ENCODE measurements at places on chromosomes 2 and 18.

DNA sequence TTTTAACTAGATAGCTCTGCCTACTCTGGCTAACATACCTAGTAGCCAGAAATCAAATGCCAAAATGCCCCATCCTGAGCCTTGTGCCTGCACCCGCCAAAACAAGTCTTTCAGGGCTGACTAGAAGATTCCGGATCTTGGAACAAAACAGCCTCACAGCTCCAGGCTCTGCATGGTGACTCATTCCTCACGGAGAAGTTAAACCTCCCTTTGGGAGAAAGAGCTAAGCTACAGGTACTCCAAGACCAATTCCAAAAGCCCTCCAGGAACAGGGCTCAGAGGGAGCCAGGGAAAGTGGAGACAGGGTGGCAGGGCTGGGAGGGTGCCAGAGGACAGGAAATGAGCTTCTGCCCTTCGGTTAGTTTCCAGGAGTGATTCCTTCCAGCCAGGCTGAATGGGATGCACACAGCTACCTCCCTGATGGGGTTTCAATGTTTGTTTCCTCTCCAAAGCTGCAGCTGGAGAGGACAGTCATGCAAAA lies 295.6 kb downstream of the TNS1 start:
- DNase-seq = no peak

- no peak for DNase-seq
Measured at GRCh38 chr2:218983934-218984238, 1.1 kb downstream of the FEV start.

DNA sequence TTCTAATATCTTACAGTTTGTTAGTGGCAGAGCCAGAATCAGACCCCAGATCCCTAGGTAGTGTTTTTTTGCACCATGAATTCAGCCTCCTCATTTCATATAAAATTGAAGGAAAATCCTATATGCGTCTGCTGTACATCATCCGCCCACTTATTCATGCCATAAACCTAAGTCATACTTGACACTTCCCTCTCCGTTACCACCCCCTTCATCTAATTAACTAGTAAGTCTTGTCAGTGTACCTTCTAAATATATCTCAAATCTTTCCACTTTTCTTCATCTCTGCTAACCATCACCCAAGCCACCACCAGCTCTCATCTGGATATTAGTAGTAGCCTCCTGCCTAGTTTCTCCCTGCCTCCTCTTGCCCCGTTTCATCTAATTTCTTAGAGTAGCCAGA lies 248.7 kb upstream of the SIX3 start:
- no peak for DNase-seq

- DNase-seq = no peak
Measured at GRCh38 chr2:127043367-127044164, 63.4 kb downstream of the BIN1 start.

DNA sequence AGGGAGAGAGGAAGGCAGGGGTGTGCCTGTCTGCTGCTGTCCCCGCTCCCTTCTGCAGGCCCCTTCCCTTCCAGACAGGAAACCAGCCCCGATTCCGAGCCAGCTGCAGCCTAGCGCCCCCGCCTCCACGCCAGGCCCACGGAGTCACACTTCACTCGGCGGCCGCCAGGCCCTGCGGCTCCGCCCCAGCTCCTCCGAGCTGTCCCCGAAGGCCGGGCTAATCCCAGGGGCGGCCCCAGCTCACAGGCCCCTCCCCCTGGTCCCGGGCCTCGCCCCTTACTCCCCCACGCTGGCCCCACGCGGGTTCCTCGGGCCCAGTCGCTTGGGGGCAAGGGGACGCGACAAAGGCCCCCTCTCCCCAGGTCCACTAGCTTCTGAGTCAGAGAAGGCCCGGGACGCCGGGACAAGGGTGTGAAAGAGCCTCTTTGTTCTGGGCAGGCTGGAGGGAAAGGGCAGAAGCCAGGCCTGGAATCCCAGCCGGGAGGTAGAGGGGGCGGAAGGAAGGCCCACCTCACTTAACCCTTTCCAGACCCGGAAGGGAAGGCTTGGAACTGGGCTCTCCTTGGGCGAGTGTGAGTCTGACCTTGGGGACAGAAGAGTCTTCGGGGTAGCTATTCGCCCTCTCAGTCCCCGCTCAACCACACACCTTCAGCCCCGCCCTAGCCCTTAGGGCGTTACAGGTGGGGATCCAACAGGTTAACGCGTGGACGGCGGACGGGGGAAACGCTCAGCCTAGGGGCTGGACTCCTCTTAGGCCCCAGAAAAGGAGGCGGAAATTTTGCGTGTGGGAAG lies 1.2 kb downstream of the RTKN start:
- DNase-seq = no peak

DNA sequence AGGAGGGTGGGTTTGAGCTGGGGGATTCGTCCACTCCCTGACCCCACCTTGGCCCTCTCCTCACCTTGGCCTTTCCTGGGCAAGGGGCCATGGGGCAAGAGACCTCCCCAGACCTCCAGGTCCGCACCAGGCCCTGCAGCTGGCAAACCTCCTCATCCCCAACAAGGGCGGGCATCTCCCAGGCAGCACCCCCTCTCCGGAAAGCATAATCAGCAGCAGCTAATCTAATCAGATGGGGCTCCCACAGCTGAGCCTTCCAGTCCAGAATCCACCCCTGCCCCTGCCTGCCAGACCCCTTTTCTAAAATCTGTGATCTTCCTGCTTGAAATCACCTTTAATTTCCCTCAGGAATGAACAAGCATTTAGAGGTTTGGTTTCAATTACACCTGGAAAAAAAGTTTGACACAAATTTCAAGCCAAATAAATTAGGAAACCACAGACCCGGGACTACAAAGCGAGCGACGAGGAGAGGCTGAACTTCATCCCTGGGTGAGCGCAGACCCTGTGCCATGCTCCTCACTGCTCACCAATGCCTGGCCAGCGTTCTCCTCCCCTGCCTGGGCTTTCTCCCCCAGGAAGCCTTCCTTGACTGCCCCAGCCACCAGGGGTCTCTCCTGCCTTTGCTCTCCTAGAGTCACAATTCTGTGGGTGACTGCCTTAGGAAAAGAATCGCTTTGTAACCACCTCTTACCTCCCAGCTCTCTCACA lies 143.0 kb upstream of the MYCN start:
- DNase-seq = no peak

DNA sequence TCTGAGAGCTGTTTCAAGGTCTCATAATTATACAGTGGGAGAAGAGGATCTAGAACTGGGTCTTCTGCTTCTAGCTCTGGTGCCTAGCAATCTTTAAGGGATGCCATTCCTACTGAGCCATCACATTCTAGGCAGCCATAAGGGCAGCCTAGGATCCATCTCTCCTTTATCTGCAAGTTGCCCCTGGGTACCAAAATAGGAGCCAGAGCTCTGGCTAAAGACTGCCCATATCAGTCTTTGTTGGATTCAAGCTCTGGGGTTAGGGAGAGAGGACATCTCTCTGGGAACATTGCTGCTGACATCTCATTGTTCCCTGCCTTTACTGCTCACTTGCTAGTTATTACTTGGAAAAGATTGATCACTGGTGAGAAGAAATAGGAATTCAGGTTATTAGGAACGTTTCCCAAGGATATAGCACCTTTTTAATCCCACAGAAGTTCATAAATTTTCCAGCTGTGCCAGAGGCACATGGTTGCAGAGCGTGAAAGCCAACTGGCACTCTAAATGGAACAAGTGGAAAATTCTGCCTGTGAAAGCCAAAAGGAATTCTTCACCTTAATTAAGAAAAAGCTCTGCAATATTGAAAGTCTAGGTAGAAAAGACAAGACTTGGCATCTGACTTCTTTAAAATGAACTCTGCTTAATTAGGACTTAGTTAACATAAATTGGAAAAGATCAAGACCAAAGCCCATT lies 102.2 kb downstream of the CDC42EP3 start:
- no peak for DNase-seq

DNA sequence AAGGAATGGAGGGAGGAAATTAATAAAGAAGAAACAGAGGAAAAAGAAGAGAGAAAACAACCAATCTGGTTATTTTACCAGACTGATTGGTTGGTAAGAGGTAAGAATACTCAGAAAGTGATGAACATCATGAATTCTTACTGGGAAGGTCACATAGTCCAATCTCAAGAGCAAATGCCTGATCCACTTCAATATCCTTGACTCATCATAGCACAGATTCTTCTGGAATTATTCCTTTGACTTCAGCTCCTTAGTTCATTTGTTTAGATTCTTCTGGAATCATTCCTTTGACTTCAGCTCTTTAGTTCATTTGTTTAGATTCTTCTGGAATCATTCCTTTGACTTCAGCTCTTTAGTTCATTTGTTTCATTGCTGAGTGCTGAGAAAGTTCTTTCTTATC lies 2030.6 kb upstream of the CELF4 start:
- DNase-seq = no peak

- no peak for DNase-seq
Measured at GRCh38 chr2:218262237-218262600, 1.4 kb downstream of the GPBAR1 start.

- DNase-seq = no peak
Measured at GRCh38 chr2:168667156-168667555, 135.3 kb upstream of the NOSTRIN start.
